ENCODE measurements at places on chromosomes 2 and 18.

GRCh38 chr18:50560681-50561629, 1.1 kb downstream of the MAPK4 start:
- no peak for DNase-seq

DNA sequence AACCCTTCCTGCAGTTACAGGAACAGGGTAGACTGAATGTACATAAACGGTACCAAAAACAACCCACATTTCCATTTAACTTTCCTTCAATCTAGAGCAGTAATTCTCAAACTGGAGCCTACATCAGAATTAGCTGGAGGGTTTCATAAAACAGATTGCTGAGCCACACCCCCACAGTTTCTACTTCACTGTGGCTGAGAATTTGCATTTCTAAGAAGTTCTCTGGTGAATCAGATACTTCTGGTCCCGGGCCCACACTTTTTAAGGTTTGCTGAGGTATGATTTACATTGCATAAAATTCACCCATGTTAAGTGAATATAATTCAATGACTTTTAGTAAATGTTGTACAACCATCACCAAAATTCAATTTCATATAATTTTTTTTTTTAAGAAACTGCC, 113.7 kb downstream of the SRBD1 start:
- no peak for DNase-seq

GRCh38 chr2:54604871-54605270, 118.6 kb upstream of the EML6 start:
- peak; percentile 86 for DNase-seq

- DNase-seq = no peak
Measured at GRCh38 chr2:101823859-101824258, 126.4 kb downstream of the MAP4K4 start.

GRCh38 chr18:74446631-74447403, 10.3 kb downstream of the DIPK1C start:
- DNase-seq = no peak

GRCh38 chr2:132849118-132849517, 179.1 kb upstream of the LYPD1 start:
- DNase-seq = no peak

DNA sequence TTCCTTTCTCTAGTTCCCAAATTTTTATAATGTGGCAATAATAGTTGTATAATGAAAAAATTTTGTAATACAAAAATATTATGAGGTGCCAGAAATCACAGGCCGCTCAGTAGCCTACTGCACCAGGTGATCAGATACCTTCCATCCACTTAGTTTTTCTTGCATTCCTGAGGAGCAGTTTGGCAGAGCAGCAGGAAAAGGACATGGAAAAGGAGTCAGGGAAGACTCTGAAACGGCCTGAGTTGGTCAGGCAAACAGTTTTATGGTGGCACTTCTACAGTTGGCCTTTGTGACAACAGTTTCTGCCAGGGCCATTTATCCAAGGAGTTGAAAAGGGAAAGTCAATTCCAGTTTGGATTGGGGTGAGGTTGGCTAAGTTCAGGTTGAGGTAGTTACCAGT, 165.4 kb upstream of the ALPP start:
- no peak for DNase-seq

DNA sequence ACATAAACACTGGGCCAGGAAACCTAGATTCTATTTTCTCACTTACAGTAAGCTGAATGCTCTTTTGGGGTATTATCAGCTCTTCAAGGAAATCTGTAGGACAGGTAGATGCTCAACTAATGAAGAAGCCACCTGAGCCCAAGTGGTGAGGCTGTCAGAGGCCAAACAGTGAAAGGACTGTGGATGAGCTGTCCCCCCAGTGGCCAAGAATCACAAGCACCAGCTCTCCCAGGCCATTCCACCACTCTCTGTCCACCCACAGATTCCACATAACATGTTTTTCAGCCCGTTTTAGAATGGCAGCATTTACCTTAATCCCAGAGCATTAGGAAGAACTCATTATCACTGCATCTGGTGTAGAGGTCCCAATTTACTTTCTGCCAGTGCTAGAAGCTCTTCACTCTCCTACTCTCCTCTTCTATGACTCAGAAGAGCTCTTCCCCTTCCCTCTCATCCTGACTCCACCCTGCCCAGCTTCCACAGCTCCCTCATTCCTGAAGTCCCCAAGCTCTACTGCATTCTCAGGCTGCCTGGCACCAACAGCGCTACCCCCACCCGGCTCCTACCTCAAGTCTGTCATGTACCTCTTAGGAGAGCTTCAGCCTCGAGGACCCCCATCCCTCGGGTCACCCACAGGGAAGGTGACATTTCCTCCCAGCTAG, 43.8 kb upstream of the GORASP2 start:
- no peak for DNase-seq

DNA sequence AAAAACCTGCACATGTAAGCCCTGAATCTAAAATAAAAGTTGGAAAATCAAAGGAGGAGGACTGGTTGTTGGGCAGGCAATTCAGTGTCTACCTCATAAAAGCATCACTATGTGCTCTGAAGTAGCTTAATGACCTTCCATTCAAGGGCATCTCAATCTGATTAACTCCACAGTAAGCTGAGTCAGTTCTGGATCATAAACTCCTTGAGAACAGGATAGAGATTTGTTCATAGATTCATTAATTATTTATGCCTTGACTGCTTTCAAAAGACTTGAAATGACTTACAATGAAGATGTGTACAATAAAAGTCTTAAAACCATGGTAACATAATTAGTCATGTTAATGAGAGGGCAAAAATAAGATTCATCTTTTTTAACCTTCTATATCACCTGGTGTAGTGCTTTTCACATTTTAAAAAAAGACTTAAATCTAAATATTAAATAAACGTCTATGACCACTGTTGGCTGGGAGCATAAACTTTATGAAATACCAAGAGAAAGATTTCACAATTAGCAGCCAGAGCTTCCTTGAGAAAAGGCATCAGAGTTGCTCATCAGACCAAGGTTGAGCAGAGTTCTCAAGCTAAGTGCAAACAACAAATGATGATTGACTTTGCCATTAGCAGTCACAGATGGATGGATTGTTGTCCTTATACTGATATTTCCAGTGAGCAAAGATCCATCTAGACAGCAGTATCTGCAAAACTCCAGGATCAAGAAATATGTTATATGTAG, 237.3 kb upstream of the THUMPD2 start:
- DNase-seq = no peak

DNA sequence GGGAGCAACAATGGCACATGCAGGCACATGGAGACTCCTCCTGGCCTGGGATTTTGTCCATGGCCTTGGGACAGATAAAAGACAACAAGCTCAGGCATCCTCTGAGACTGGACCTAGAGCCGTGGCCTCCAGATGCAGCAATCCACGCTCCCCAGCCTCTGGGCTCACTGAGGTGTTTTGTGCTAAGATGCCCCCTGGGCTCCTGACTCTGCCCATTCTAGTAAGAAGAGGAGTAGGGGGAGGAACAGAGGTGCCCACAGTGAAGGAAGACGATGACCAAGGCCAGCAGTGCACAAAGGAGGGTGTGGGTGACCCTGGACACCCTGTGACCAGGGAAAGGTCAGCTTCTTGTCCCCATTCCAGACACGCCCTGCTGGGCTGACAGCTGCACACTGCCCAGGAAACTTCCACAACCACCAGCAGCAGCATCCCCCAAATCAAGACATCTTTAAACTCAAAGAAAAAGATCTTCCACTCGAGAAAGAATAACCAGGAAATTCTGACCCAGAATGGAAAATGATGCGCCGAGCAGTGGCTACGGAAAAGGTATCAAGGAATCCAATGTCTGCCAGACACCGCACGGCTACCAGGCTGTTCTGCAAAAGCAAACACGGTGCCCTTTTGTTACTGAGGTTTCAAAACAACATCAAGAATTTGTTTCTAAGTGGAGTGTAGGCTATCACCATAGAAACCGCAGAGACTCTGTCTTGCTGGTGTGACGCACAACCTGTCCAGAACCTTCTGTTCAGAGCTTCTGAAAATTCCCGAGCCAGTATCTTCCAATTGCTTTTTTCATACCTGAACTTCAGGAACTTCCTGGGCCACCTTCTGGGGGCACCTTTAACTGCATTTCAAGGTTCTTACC, 65.5 kb downstream of the ZNF516 start:
- no peak for DNase-seq

- no peak for DNase-seq
Measured at GRCh38 chr2:26399771-26400376, 1.8 kb upstream of the DRC1 start.

- DNase-seq = no peak
Measured at GRCh38 chr2:218245214-218245613, 15.6 kb upstream of the GPBAR1 start.

DNA sequence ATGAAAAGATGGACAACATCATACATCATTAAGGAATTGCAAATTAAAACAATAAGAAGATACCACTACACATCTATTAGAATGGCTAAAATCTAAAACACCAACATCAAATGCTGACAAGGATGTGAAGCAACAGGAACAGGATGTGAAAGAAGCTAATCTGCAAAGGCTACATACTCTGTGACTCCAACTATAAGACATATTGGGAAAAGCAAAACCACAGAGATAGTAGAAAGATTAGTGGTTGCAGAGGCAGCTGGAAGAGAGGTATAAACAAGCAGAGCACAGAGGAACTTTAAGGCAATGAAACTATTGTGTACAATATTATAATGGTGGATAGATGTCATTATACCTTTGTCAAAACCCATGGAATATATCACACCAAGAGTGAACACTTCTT, 393.7 kb upstream of the RAB6C start:
- no peak for DNase-seq

- DNase-seq = no peak
Measured at GRCh38 chr18:37630334-37630733, 64.7 kb upstream of the CELF4 start.

DNA sequence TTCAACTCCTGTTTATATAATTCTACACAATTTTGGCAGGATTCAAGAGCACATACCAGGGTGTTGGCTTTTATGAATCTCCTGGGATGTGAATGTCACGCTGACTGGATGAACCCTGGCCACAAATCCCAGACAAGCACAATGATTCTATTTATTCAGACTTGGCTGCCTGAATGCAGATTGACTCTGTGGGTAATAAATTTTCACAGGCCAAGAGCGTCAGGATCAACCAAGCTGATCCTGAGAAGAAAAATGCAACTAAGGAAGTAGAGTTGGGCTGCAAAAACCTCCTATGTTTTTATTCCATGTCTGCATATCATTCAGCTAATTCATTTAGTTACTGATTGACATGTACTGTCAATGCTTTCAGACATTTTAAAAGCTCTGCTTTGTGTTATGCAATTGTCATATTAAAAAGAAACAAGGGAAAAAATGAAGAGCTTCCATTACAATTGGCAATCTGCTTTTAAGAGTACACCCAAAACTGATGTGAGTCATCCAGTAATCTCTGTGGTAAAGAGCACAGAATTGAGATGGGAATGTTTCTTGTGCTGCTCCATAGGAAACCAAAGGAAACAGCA, 173.0 kb upstream of the REV1 start:
- DNase-seq = no peak

- peak; percentile 25 for DNase-seq
Measured at GRCh38 chr2:122300758-122301157, 545.3 kb downstream of the TSN start.

- DNase-seq = no peak
Measured at GRCh38 chr2:11303290-11304013, 41.0 kb downstream of the ROCK2 start.

DNA sequence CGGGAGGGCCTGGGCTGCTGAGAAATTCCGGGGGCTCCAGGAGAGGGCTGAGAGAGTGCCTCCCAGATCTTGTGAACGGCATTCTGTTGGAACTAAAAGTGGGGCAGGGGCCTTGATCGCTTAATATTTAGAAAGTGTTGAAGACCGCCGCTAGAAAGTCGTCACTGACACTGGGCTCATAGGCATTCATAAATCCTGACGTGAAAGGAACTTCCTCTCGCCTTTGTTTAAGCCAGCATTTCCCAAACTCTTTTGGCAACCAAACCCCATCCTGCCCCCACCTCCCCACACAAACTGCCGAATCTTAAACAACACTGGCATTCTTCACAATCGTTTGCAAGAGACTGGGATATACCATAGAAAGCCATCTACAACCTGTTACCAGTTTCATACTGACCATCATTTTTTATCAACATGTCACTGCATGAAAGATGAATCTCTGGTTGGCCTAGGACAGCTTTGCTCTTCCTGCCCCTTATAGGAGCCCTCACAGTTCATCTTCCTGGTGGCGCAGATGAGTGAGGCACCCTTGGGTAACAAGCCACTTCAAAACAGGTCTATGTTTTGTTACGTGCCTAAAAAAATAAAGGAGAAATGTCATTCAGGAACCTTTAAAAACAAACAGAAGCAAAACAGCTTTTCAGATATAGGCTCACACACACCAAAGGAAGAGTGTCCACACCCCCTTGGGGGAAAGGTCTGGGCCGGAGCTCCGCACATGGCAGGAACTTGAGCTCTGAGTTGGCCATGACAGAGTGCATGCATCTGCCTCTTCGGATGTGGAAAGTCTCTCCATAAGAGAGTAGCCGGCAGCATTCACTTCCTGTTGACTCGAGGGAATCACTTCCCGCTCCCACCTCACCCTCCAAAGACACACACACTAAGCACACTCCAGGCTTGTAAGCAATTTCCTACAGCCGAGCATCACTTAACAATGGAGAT, 13.0 kb downstream of the MTERF4 start:
- DNase-seq = no peak

- no peak for DNase-seq
Measured at GRCh38 chr2:117833911-117834310, 19.4 kb downstream of the DDX18 start.

GRCh38 chr2:66438891-66439811, 4.2 kb downstream of the MEIS1 start:
- DNase-seq = no peak

- no peak for DNase-seq
Measured at GRCh38 chr2:186714611-186715010, 20.8 kb downstream of the FAM171B start.

DNA sequence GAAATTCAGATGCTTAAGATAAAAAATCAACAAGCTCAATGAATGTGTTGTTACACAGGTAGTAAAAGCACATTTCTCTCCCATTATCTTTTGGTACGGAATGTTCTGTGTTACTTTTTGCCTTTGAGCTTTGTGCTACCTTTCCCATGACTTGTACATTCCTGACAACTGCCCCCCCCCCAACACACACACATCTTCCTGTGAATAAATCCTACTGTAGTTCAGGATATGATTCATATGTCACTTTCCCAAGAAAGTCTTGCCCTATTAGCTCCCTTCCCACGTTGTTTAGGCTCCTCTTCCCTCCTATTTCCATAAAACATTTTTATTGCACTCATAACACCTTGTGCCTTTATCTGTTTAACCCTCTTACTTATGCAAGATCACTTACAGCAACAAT, 442.6 kb upstream of the LRATD1 start:
- DNase-seq = no peak

- no peak for DNase-seq
Measured at GRCh38 chr2:39550701-39551285, 113.7 kb upstream of the MAP4K3 start.
